ENCODE measurements at places on chromosomes 5 and 9.

DNA sequence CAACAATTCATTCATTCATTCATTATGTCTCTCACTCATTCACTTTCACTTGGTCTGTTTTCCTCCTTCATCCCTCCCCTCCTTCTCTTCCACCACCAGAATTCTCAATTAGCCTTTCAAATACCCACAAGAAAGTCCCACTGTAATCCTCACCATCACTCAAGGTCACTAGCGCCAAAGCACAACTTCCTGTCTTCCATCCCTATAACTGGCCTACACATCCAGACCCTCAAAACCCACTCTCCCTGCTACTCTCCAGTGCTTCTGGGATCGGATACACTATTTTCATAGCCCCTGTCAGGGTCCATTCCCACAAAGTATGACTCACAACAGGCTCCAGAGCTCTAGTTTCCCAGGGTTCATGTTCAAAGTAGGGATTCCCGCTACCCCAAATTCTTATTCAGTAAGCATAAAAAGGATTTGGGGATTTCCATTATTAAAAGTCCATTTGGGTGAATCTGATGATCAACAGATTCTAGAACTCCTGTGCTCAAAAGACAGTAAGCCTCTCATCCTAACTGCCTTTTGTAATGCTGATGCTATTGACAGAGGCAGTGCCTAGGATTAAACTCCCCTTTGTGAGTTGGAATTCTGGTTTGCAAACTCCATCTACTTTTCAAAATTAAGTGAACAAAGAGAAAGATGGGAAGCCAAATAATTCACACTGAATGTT is 250.9 kb downstream of the SEMA5A start:
- DNase-seq, result no peak

DNA sequence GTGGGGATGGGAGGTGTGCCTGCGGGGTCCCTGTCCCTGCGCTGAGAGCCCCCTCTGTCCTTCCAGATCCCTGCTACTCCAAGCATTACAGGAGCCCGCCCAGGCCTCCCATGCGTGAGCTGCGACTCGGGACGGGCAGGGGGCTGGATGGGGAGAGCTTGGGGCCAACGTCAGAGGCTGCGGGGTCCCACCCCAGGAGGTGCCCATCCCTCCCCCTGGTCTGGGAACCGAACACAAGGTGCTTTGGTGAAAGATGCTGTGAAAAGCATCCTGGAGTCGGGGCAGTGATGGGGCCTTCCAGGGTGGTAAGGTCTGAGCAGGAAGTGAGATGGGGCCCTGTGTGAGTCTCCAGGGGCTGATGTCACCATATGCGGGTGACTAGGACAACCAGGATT is 2.7 kb downstream of the LCN9 start:
- DNase-seq, result no peak

DNA sequence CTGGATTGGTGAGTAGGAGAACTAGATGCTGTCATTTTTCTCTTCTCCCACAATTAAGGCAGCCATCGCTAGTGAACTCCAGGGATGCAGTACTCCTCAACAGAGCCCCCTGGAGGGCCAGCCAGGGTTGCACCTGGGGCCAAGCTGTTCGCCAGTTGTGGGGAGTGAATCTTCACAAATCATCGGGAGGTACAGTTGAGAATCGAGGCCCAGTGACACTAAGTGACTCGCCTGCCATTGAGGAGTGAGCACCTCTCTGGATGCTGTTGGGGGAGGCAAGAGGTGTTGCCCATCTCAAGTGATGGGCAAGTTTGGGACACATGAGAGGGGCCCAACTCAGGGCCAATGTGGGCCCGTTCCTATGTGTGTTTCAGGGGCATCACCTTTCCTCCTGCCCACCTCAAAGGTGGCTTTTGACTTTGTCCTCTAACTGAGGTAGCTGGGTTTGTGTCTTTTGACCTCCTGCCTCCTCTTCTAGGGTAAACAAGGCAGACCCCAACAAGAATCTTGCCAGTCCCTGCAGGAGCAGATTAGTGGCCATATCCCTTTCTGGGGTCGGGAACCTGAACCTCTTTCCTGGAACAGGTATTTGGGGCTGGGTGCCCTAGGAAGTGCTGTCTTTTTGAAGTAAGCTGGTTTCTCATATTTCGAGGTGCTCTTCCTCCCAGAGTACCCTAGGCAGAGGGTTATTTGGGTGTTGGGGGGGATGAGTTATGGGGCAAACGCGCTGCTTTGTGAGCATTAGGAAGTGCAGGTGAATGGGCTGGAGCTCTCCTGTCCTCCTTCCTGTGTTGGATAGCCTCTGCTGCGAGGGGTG is 181.2 kb downstream of the MACROH2A1 start:
- no peak for DNase-seq

DNA sequence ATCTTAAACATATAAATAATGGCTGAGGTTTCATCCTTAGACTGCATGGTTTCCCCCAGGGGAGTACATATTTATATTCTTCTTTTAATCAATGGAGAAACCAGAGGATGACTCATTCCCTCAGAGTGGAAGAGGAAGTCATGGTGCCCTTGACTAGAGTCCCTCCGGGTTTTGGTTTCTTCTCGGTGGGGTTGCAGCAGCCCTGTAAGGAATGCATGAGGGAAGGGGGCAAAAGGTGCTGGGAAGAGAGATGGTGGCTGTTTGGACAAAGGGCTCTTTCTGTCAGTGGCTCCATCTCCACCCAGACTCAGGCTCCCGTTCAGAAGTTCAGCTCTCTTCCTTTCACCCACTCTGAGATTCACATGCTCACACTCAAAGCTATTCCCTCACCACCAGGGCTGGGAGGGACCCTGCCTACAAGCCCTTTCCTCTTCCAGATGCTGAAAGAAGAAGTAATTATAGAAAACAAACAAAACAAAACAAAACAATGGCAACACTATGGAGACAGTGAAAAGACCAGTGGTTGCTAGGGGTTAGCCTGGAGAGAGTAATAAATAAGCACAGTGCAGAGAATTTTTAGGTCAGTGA is 129.8 kb upstream of the IL12B start:
- DNase-seq, result no peak

- DNase-seq, result no peak
Observed at GRCh38 chr5:6573651-6574101, 59.2 kb downstream of the NSUN2 start.

GRCh38 chr5:143916451-143916850 is 104.5 kb downstream of the HMHB1 start:
- DNase-seq, result no peak

- DNase-seq, result no peak
Observed at GRCh38 chr5:92023555-92023954, 640.4 kb upstream of the ARRDC3 start.

GRCh38 chr5:157067005-157067404 is 8.1 kb upstream of the HAVCR1 start:
- DNase-seq, result no peak

All from stimulated activated CD8-positive, alpha-beta memory T cell treated with anti-CD3 and anti-CD28 coated beads, Interleukin-7, amount 100 ng/mL, for 1 hour (primary cell).